ENCODE measurements at places on chromosomes 7 and 10. TPM values are rescaled to one million over a fixed set of nuclear protein-coding genes. Genes with fewer than 3 reads are reported as not detected.
A peak's percentile ranks its signal among the peaks of the same experiment; 100 is the strongest.

DNA sequence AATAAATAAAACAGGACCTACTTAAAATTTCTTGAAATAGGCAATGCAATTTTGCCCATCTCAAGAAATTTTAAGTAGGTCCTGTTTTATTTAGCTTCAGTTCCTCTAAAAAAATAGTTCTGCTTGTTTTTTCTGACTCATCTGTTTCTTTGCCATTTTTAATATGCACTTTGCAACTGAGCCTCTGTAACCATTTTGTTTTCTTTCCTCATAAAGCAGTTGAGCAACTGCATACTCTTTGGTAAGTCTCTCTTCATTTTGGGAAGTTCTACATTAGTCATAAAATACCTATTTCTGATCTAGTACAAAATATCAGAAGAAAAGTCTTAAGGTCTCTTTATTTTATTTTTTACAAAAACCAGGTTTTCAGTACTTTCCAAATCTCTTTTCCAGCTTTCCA is 18.0 kb downstream of the TAS2R40 start:
- H3K4me3 ChIP-seq, result no peak overlapping the region
- H3K27me3 ChIP-seq, result peaks cover 14% of the 10 kb centered on the region

DNA sequence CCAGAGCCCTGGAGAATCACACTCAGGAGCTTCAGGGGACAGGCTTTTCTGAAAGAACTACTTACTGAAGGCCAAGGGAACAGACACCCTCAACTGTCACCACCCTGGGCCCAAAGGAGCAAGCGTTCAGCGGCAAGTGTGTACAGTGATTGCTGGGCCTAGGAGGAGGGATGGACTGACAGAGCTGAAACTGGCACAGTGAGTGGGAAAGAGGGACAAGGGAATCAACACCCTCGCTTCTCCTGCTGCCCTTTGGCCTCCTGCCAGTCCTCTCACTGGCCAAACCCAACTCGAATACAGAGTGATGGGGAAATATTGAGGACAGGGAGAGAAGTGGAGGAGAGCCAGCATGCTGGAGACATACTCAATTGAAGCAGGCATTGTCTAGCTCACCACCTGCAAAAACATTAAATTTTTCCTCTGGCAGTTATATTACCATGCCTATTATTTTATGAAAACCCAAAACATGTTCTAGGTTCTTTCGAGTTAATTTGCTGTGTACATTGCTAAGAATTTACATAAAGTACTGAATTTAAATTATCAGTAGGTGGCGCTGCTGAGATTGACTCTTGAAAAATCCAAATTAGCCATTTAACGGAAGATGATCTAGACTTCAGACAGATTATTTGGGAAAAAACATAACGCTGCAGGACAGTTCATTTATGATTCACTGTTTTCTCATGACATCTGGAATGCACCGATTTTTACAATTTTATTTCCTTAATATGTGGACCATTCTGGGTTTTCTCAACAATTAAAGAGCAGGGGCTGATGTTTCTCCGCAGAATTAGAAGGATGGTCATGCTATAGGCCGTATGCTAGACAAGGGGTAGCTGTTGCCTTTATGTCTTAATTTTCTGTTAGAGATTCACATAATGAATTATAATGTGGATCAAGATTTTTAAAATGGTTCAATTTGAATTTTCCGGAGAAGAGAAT is 14.7 kb upstream of the TMEM236 start:
- no peak overlapping the region for H3K27ac ChIP-seq
- H3K4me3 ChIP-seq, result no peak overlapping the region
- H3K27me3 ChIP-seq, result no peaks in the 10 kb centered on the region

DNA sequence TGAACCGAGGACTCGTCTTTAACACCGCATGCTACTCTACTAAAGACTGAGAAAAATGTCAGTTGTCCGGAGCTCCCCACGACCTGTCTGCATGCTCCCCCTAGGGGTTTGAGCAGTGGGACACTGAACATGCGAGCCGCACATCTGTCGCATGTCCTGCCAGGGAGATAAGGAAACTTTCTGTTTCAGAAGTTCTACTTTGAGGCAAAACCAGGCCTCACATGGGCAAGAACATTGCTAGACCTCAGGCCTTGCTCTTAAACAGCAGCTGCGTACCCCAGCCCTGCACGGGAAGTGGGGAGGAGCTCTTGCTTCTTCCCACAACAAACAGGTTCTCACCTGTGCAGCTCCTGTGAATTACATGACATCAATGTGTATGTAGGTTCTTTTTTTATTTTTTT is 30.3 kb upstream of the HERPUD2 start:
- H3K36me3 ChIP-seq, result no peaks in the 10 kb centered on the region
- H3K27me3 ChIP-seq, result no peaks in the 10 kb centered on the region
- H3K4me1 ChIP-seq, result peaks cover 92% of the 10 kb centered on the region
- H3K4me3 ChIP-seq, result peak overlapping the region; percentile 60
- H3K27ac ChIP-seq, result peak overlapping the region; percentile 93

GRCh38 chr10:99531696-99532593 is 797 bp upstream of the NKX2-3 start:
- no peak overlapping the region for H3K27ac ChIP-seq
- peaks cover 65% of the 10 kb centered on the region for H3K4me1 ChIP-seq
- H3K27me3 ChIP-seq, result peaks cover 78% of the 10 kb centered on the region
- H3K4me3 ChIP-seq, result no peak overlapping the region

- no peak overlapping the region for H3K4me3 ChIP-seq
- DNase-seq, result no peak
These were observed 170.0 kb downstream of the TPK1 start for GRCh38 chr7:144665689-144666381.

DNA sequence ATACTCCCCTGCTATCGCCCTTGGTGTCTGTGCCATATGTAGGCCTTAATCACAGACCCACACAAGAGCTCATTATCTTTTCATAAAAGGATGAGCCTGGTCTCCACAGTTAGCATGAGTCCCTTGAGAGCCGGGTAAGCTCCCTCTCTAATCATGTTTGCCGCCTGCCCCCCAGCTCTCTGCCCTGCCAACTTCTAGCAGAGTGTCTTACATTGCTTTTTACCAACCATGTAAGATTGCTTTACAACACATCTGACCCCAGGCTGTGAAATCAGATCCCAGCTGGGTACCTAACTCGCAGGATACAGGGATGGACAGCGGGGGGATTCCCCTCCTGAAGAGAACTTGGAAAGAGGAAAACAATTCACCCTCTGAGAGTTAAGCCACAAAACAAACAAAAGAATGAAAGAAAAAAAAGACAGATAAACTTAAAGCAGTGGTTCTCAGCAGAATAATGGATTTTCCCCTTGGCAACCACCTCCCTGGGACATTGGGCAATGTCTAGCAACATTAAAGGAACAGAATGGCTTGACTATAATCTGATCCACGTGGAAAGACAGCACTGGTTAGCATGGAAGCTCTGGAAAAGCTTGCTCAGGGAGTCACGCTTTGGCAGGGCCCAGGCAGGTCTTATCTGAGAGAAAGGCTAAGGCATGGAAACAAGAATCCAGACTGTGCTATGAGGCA is 39.4 kb upstream of the ATOH7 start:
- H3K27ac ChIP-seq, result no peak overlapping the region
- H3K4me1 ChIP-seq, result no peaks in the 10 kb centered on the region
- peaks cover 2% of the 10 kb centered on the region for H3K36me3 ChIP-seq
- H3K27me3 ChIP-seq, result peaks cover 3% of the 10 kb centered on the region
- H3K4me3 ChIP-seq, result no peak overlapping the region
- no peak for DNase-seq

- no peak for DNase-seq
- no peak overlapping the region for H3K27ac ChIP-seq
- peaks cover 6% of the 10 kb centered on the region for H3K27me3 ChIP-seq
- H3K4me1 ChIP-seq, result peaks cover 45% of the 10 kb centered on the region
These were observed 29.0 kb upstream of the WDFY4 start for GRCh38 chr10:48655411-48656240.

GRCh38 chr10:99775850-99776249 is 6.6 kb upstream of the ABCC2 start:
- H3K27ac ChIP-seq, result no peak overlapping the region
- no peaks in the 10 kb centered on the region for H3K27me3 ChIP-seq
- DNase-seq, result no peak
- H3K36me3 ChIP-seq, result no peaks in the 10 kb centered on the region

DNA sequence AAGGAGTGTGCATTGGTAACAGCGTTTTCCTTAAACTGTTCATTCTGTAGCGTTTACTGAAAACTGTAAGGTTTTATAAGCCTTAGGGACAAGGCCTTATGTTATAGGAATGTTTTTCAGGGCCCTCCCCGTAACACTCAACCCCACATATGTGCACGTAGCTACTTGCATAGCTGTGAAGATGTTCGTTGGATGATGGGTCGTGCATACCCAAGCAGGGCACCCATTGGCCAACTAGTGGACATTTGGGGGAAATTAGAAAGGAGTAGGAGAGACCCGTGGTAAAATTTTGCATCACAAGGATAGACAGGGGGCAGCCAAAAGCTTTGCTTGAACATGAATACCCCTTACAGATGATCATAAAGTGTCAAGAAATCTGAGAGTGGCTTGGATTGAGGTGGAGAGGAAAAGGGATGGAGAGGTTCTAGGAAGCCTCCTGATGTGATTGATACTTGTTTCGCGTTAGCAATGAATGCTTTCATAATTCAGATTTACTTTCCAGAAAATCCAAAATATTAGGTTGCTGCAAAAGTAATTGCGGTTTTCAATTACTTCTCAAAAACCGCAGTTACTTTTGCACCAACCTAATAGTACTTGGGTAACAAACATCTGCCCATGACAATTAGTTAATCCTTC is 878 bp downstream of the SEC61A2 start:
- peak overlapping the region; percentile 79 for H3K27ac ChIP-seq
- H3K27me3 ChIP-seq, result no peaks in the 10 kb centered on the region
- H3K4me3 ChIP-seq, result peak overlapping the region; percentile 90
- no peak for DNase-seq
- peaks cover 17% of the 10 kb centered on the region for H3K36me3 ChIP-seq
- H3K4me1 ChIP-seq, result peaks cover 15% of the 10 kb centered on the region

DNA sequence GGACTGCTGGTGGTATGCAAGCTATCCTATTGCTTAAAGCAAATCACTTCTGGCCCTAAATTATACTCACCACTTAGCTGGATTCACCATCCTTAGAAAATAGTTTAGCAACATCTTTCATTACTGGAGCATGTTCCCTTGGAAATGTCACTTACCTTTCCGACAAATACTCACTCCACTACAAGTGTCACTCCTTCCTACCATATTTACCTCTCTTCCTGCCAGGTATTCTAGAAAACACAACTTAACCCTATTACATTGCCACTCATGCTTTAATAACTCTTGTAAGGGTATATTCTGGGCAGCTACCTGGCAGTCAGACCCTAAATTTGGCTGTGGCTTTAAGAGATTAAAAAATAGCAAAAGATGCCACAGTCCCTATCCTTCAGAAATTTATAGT is 37.5 kb upstream of the CTNNA3 start:
- peaks cover 13% of the 10 kb centered on the region for H3K27me3 ChIP-seq
- H3K4me3 ChIP-seq, result no peak overlapping the region
- no peaks in the 10 kb centered on the region for H3K36me3 ChIP-seq
- no peak for DNase-seq
- H3K27ac ChIP-seq, result no peak overlapping the region

DNA sequence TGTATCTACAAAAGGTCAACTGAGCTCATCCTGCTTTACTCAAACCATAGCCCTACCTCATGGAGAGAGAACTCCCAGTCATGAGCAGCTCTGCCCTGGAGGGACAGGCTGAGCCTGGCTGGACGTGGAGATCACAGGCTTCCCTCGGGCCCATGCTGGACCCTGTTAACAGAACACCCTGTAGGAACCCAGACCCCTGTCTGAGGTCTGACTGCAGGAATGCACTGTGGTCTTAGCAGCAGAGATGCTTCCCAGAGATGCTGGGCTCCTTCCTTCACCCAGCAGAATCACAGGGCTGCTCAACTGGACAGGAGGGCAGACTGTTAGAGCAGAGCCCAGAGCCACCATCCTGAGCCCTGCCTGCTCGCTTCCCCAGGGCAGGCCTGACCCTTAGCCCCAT is 814 bp downstream of the TMEM72 start:
- no peaks in the 10 kb centered on the region for H3K36me3 ChIP-seq
- H3K4me3 ChIP-seq, result no peak overlapping the region
- H3K4me1 ChIP-seq, result peaks cover 11% of the 10 kb centered on the region
- no peak overlapping the region for H3K27ac ChIP-seq

Gene C7orf33
- not detected for total RNA-seq

Gene CYP26C1
- total RNA-seq, result 0.15 TPM

Gene PRSS1
- total RNA-seq, result not detected

Data from activated B cell treated with CpG ODN at 0.5 μM for 24 hours (primary cell).